ENCODE measurements at places on chromosomes 7 and 10.

- DNase-seq: peak; percentile 18
Observed at GRCh38 chr7:129208667-129209066, 16.2 kb upstream of the AHCYL2 start.

GRCh38 chr7:44964831-44965440 lies 13.9 kb downstream of the MYO1G start:
- peak; percentile 41 for DNase-seq

DNA sequence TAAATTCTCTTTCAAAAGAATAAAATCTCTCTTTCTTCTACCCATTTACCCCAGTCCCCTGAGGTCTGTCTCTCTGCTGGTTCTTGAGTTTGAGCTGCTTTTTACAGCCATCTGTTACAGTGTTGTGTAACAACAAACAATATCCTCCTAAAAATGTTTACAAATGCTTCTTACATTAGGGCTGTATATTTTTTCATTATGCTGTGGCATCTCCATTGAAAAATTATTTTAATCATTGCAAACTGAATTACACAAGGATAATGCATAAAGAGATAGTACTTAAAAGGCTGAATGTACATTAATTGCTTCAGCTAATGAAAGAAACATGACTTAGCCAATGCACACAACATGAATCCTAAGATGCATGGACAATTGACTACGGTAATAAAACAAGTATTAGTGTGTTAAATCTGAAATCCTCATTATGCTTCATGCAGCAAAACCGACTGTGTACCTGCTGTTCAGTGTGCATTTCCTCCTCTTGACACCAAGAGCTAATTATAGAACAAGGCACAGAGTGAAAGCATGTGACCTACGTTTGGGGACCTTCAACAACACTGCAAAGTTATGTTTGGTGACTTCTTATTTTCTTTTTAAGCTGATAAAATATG lies 181.7 kb upstream of the RHOBTB1 start:
- no peak for DNase-seq

DNA sequence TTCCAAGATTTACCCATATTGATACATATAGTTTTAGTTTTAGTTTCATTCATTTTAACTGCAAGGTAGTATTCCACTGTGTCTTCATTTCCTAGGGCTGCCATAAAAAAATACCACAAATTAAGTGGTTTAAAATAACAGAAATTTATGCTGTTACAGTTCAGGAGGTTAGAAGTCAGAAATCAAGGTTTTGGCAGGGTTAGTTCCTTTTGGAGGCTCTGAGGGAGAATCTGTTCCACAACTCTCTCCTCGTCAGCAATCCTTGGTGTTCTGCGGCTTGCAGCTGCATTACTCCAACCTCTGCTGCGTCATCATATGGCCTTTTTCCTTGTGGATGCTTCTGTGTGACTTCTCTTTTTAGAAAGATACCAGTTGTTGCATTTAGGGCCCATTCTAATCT lies 176.2 kb downstream of the DNAJC1 start:
- DNase-seq: no peak

DNA sequence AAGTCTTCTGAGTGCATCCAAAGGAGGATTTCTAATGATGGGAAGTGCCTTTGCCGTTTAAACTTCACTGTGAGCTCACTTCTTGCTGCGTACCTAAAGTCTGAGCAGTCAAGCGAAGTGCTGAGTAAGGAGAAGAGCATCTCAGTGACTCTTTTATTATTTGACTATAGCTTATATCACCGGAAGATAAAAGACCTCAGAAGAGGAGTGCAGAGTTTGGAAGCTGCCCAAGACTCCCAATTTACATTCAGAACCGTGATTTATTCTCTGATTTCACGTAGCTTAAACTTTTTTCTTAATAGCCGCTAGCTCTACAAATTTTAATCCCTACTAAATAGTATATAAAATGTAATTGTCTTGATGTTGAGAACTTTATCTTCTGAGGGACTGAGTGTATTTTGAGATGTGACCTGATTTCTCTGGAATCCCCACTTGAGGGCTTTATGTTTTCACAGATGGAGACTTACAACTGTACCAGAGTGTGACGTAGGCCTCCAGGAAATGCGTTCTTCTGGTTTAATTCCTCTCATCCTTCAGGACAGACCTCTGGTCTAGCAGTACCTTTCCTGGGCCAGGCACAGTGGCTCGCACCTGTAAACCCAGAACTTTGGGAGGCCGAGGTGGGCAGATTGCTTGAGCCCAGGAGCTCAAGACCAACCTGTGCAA lies 51.1 kb downstream of the CAMK1D start:
- DNase-seq: no peak

DNA sequence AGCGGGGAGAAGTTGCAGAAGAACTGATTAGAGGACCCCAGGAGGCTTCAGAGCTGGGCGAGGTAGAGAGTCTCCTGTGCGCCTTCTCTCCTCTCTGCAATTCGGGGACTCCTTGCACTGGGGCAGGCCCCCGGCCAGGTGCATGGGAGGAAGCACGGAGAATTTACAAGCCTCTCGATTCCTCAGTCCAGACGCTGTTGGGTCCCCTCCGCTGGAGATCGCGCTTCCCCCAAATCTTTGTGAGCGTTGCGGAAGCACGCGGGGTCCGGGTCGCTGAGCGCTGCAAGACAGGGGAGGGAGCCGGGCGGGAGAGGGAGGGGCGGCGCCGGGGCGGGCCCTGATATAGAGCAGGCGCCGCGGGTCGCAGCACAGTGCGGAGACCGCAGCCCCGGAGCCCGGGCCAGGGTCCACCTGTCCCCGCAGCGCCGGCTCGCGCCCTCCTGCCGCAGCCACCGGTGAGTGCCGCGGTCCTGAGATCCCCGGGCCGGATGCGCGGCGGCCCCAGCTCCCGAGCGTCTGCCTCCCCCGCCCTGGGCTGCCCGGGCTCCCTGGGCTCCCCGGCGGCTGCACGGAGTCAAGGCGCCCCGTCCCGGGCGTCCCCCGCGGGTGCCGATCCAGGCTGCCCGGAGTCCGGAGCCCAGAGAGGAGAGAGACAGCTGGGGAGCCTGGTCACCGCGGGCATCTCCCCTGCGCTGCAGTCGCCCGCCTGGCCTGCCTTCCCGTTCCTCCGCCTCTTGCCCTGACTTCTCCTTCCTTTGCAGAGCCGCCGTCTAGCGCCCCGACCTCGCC lies at the start of gene PLAU:
PLAU (plus strand) TSS at position 369 of the 789 bp plus-strand sequence. CDS start 424 bp downstream, outside the sequence.
- peak; percentile 92 for DNase-seq

- no peak for DNase-seq
Observed at GRCh38 chr7:40899636-40900507, 765.1 kb downstream of the SUGCT start.

DNA sequence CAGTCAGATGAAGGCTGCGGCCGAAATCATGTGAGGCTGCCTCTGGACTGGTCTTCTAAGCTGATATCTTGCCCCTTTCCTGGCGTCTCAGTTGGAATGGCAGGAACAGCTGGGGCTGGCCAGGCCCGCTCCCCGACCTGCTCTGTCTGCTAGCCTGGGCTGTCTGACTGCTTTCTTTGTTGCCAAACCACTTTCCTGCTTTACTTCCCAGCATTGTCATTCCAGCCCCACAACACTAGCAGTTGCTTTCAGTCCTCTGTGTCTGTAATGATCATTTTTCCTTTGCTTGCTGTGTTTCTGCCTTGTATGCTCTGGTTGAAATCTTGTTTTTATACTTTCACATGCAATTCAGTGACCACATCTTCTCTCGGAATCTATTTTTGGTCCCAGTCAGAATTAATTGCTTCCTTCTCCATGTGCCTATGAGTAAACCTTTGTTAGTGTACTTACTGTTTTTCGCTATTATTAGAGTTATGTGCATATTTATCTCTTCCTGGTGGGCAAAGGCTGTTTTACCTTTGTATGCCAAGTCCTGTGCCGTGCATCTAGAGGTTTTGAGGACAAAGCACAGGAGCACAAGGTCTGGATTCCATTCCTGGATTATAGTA lies 21.6 kb downstream of the PRPF18 start:
- peak; percentile 16 for DNase-seq

DNA sequence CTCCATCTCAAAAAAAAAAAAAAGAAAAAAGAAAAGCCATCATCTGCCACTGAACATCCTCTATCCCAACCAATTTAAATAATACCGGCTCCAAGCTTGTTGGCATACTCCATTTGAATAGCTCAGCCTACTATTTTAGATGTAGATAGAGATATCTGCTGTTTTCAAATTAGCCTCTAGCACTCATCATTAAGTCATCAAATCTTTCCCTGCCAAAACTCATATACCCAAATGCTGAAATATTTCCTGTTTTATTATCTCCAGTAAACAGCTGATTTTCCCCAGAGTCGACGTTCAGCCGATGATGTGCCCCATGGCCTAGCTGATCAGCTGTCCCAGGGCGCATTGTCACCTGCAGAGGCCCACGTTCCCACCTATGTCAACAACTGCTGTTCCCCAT lies 34.5 kb upstream of the FRMD4A start:
- no peak for DNase-seq

GRCh38 chr7:63117-63480 lies 129.3 kb upstream of the FAM20C start:
- DNase-seq: no peak

DNA sequence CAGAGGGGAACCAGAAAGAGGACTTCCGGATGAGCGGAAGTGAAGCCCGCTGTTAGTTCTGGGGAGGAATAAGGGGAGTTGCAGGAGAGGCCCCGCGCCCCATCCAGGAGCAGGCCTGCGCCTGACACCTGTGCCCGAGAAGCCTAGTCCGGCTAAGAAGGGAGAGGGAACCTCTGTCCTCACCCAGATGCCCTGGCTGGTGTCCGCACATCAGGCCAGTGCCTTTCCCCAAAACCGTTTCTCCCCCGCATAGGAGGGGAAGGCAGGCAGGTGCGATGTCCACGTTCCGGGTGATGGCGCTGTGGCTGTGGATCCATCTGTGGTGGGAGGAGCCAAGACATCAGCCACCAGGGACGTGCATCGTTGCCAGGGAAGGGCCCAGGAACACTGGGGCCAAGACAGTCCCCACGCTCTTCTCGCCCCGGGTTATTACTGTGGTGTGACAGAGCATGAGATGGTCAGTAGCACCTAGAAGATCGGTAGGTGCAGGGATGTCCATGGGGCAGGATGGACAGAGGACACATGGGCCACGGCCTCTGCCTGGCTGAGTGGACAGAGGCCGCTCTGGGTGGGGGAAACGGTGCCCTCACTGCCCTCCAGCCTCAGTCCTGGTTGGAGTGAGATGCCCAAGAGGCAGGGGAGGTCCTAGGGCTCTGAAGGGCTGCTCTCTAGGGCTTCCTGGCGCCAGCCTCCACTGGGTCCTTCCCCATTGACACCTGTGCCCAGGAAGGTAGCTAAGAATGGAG lies 262.7 kb downstream of the CELF2 start:
- DNase-seq: no peak

DNA sequence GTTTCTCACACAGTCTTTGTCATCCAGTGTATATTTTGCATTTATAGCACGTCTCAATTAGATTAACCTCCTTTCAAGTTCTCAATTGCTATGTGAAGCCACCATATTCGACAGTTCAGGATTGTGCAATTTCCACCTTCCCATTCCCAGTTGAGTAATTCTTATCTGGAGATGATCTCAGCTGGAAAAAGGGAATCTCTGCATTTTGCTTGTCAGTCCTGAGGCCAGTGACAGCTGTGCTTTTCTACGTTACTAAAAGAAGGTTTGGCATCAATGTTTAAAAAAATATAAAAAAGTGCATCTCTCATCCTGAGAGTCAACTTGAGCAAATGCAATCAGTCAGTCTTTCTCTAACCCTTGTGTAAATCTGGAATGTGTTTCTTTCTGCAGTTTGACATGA lies 247.7 kb downstream of the PRKG1 start:
- DNase-seq: no peak

DNA sequence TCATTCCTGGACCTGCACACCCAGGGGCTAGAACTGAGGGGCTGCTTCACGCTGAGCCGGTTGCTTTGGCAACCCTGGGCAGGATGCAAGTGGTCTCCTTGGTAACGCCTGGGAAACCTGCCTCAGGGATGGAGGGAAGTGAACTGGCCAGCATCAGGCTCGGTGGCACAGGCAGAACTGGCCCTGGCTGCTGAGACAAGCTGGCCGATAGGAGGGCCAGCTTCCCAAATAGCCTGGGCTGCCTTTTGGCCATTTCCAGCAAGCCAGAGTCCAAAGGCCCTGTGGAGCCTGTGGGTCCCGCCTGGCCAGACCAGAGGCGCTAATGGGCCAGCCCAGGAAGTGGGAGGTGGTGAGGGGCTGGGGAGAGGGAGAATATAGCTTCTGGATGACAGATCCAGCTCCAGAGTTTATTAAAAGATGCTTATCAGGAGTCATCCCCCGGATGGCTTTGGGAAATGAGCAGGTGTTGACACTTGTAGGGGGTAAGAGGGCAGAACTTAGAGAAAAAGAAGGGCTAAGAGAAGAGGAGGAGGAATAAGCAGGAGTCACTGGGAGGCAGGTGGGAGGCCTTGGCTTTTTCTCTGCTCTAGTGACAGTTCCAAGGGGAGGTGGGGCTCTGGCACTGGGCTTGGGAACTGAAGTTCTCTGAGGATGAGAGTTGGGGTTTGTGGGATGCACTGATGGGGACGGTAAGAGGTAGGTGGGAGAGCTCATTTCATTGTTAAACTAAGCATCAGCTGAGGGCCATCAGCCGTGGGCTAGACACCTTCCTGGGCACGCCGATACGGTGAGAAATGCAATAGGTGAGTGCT lies 9.6 kb downstream of the NEURL1 start:
- DNase-seq: no peak

- DNase-seq: no peak
Observed at GRCh38 chr7:14115701-14116100, 126.2 kb upstream of the ETV1 start.

DNA sequence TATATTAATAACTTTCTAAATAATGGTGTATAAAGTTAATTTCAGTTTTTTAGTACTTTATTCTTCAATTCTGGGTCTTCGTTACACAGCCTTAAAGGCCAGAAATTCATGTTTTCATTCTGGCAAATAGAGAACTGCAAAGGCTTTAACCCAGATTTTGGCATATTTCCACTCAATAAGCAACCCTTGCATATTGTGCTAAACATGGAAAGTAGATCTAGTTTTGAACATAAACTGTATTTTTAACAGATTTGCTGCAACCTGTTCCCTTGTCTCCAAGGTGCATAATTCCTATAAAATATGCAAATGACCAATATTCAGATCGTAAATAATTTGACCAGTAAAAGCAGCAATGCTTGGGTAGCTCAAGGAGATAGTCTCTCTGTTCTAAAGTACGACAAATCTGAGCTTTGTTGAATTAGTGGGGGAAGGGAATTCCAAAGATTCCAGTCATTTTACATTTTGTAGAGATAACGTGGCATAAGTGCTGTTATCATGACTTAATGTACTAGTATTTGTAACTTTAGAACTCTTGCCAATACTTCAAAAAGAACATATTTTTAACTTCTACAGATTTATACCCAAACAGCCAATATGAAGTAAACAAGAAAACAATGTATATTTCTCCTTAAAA lies 46.4 kb upstream of the RSBN1L start:
- DNase-seq: no peak

- DNase-seq: no peak
Observed at GRCh38 chr7:50228148-50228547, 76.4 kb upstream of the IKZF1 start.

- DNase-seq: peak; percentile 13
Observed at GRCh38 chr7:92404170-92404614, 43.1 kb upstream of the GATAD1 start.

GRCh38 chr10:52642208-52642607 lies 130.4 kb downstream of the MBL2 start:
- no peak for DNase-seq

GRCh38 chr7:37709631-37710509 lies 26.3 kb downstream of the GPR141 start:
- no peak for DNase-seq

GRCh38 chr10:122213364-122213763 lies 57.7 kb upstream of the BTBD16 start:
- DNase-seq: no peak
